ENCODE measurements at places on chromosomes 7 and 10. TPM values are rescaled to one million over a fixed set of nuclear protein-coding genes. Genes with fewer than 3 reads are reported as not detected.
A peak's percentile ranks its signal among the peaks of the same experiment; 100 is the strongest.

DNA sequence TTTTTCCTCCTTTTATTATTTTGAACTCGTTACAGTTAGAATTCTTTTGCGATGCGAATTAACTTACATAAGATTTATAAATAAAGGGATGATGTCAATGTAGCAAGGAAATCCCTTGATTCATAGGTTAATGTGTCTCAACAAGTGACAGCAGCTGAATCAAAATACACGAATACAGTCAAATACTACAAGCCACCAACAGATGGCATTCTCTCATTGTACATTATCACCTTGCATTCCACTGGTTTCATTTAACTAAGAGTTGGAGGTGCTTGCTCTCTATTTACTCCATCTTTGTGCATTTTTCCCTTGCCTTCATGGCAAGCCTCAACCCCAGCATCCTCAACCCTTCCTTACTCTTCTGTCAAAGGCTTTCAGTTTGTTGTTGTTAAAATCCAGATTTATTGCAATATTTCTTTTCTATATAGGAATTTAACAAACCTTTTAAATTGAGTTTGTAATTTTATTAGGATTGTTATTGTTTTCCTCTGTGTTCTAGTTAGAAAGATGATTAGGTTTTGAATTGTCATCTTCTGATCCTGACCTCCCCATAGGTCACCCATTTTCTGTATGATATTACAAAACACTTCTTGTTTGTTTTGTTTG lies 78.3 kb downstream of the SLC25A40 start:
- DNase-seq, result peak; percentile 17

DNA sequence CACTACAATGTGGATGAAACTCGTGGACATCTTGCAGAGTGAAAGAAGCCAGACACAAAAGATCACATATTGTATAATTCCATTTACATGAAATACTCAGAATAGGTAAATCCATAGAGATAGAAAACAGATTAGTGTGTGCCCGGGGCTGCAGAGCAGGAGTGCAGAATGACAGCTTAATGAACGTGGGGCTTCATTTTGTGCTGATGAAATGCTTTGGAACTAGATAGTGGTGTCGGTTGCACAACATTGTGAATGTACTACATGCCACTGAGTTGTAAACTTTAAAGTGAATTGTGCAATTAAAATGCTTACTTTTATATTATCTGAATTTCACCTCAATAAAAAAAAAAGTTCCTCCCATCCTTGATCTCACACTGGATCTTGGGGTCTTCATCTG lies 31.8 kb upstream of the CARD11 start:
- DNase-seq, result no peak

- no peak for DNase-seq
Observed at GRCh38 chr7:43469051-43469450, 113.9 kb upstream of the STK17A start.

- DNase-seq, result no peak
Observed at GRCh38 chr10:12854988-12855387, 146.5 kb downstream of the CCDC3 start.

GRCh38 chr10:35215107-35215506 lies 88.5 kb downstream of the CREM start:
- DNase-seq, result no peak

- peak; percentile 7 for DNase-seq
Observed at GRCh38 chr7:48154792-48155413, 16.4 kb upstream of the ABCA13 start.

DNA sequence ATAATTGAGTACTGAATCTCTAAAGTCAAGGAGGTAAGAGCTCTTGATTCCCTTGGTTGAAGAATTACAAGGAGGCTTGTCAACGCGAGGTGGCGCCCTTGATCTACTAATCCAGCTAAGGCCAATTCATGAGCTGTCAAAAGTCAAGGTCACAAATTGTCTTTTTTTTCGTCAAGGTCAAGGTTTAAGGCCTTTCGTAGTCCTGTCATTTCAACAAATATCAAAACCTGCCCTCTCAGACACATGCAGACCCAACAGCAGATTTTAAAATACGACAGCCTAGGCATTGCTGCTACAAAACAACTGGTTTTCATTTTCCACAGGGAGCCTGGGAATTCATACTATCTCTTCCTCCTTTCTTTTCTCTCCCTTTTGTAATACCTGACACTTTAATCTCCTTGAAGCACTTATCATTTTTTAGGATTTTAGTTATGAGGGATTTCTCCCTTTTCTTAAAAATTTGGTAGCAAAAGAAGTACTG lies 3.6 kb downstream of the HOXA13 start:
- DNase-seq, result peak; percentile 36

DNA sequence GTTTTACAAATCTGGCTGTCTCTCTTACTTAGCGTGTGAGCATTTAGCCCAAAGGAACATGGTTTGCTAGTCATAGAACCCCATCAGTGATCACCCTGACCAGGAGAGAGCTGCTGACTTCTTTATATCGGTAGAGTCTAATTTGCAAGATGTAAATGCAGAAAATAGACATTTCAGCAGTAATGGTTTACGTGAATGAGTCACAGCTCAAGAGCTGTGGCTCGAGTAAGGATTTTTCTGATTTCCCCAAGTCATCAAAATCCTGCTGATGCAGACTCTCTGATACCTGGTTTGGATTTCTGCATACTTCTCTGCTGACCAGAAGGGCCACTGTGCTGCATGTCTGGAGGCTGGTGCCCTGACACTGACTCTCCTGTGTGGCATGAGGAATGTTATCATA lies 25.7 kb downstream of the NUB1 start:
- no peak for DNase-seq

DNA sequence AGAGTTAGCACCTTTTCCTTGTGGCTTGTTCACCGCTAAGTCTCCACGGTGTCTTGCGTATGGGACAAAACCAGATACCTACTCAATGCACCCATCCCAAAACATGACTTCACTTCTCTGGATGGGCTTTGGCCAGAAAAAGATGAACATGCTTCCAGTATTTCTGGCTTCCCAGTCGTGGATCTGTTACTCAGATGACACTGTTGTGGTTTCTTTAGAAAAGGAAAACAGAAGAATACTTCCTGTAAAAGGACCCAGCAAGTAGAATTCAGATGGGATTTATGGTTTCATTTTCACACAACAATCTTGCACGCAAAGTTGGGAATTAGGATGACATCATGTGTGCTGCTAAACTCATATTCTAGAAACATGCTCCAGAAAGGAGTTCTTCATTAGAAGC lies 216.7 kb downstream of the ADAM12 start:
- DNase-seq, result no peak

DNA sequence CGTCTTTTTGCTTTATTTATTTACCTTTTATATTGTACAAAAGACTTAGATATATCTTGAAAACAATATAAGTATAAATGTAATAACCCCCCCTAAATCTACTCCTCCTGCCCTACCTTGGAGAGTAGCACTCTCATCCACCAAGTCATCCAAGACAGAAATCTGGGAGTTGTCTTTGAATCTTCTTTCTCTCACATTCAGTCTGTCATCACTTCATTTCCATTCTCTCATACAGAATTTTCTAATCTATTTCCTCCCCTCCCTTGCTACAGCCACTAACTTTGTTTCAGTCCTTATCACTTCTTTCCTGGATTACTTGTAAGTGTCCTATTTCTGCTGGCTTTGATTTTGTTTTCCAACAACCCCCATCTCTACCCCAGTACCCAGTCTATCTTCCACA lies 170.6 kb downstream of the SEMA3D start:
- no peak for DNase-seq

DNA sequence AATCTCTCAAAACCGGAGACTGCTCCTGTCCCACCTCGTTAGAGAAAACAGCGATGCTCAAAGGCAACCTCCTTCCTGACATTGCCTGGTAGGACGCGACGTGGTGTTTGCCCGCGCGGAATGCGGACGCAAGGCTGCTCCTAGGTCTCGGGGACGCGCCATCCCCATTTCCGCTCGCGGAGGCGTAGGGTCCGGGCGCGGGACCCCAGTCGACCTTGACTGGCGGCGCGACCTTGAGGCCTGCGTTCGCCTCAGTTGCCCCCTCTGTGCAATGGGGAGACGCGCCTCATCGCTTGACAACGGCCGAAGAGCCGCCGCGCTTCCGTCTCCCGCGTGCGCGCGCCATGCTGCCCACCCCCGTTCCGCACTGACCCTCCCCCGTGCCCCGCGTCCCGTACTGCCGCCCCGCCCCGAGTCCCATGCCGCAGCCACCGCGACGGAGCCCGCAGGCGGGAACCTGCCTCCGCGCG lies 412 bp upstream of the PPIA start:
- no peak for DNase-seq

GRCh38 chr10:11063856-11064255 lies 46.2 kb downstream of the CELF2 start:
- DNase-seq, result no peak

- no peak for DNase-seq
Observed at GRCh38 chr7:67406976-67407375, 410.3 kb downstream of the TYW1 start.

DNA sequence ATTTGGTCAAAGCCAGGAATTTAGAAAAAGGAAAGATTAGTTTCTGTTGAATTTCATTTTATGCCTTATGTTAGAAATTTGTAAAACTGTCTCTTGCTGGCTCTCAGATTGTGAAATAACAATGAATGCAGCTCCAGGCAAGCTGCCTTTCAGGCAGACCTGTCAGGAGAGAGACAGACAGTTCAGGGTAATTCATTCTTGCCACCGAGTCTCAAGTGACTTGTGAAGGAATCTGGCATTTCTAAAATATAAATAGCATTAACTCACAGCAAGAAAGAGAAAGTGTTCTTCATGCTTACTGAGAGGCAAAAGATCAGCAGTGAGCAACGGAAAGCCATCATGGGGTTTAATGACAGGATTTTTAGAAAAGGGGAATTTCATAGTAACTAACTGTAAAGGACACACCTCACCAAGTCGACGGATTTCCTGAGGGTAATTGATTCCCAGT lies 442.3 kb upstream of the AKR1E2 start:
- DNase-seq, result no peak

GRCh38 chr10:34016576-34016975 lies 682.1 kb upstream of the NRP1 start:
- no peak for DNase-seq

Gene TLX1
- 0.60 TPM for total RNA-seq

Gene CCDC3
- 0.66 TPM for total RNA-seq

Gene RBAK
- 7.1 TPM for total RNA-seq

Gene GPR158
- under 0.01 TPM for total RNA-seq

Gene CYP2W1
- not detected for total RNA-seq

Gene AS3MT
- 1.4 TPM for total RNA-seq

Gene RAB18
- 42.1 TPM for total RNA-seq

Gene MLXIPL
- total RNA-seq, result not detected

Measured in pulmonary artery endothelial cell (primary cell).